ENCODE measurements at places on chromosomes 5 and 9.

- DNase-seq: no peak
Measured at GRCh38 chr5:116525674-116526073, 48.9 kb downstream of the SEMA6A start.

GRCh38 chr5:83036991-83037575, 40.1 kb downstream of the TMEM167A start:
- no peak for DNase-seq

DNA sequence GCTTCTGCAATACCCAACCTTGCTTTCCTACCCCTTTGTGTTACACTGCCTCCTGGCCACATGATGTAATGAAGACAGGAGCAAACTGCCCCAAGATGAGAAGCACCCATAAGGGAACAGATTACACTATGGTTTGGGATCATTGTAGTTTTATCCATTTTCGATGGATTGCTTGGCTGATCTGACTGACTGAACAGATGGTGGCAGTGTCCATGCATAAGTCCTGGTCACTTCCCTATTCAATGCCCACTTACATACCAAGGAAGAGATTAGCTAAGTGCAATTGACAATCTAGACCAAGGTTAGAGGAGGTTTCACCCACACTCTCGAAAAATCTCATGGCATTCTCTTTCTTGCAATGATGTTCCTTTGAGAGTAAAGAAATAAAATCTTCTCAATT, 319.9 kb downstream of the RAB3C start:
- no peak for DNase-seq

GRCh38 chr5:136020383-136021015, 8.3 kb upstream of the TGFBI start:
- DNase-seq: peak; percentile 12

DNA sequence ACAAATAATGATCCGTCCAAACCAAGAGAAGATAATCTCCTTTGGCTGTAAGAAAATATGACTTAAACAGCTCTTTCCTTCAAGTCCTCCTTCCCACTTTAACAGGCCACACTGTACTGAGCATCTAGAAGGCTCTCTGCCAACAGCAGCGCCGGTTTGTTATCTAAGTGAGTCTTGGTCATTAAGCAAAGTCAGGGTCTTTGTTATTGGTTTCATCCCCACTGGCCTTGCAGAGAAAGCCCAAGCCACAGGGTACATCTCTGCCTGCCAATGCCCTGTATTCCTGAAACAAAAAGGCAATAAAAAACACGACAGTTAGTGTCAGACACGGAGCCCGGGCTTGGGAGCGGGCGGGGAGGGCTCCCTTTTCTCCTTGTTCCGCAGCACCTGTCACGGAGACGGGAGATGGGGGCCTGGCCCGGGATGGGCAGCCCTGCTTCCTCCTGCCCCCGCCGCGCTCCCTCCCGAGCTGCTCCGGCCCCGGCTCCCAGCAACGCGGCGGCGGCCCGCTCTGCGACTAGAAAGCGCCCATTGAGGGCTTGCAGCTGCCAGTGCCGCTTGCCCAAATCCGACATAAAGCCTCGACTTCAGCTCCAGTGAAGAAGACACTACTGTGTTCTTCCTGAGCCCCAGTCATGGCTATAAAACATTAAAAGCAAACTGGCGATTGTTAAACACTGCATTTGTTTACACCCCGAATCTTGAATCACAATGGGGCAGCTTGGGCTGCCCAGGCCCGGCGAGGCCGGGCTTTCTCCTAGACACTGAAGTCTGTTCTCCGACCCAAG, 28.1 kb upstream of the PIK3R1 start:
- DNase-seq: no peak

Data from activated T-helper 9 cell treated with anti-CD3 and anti-CD28 coated beads, Interleukin-2, amount 50 U/mL, for 16 hours (primary cell).